Prostate gland (tissue), 2 donors: ENCODE measurements at places on chromosomes 6 and 20. TPM values are rescaled to one million over a fixed set of nuclear protein-coding genes. Genes with fewer than 3 reads are reported as not detected.

- no peaks in the 10 kb centered on the region for H3K4me1 ChIP-seq
- no peaks in the 10 kb centered on the region for H3K27me3 ChIP-seq
- DNase-seq, result no peak
- H3K4me3 ChIP-seq, result no peak overlapping the region
These were observed 365.0 kb upstream of the ID4 start for GRCh38 chr6:19472153-19472552.

DNA sequence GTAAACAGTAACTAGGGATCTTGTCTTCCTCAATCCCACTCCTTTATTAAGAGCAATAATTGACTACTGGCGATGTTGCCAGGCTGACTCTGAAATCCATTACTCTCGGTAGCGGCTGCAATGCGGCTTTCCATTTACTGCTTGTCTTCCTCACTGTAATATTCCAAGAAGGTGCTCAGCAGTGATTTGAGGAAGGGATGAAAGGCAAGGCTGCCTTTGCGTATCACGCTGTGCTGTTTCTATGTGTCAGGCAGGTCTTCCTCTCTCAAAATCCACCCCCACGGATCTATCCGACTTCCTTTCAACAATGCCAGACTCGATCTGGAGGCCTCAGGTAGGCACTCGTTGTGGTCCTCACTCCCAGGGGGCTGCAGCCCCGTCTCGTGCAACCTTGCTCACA is 261.4 kb upstream of the CDH4 start:
- DNase-seq, result no peak
- H3K27me3 ChIP-seq, result peaks cover 4% of the 10 kb centered on the region
- no peaks in the 10 kb centered on the region for H3K4me1 ChIP-seq

GRCh38 chr6:35626401-35626800 is 62.3 kb downstream of the FKBP5 start:
- peaks cover 3% of the 10 kb centered on the region for H3K4me1 ChIP-seq
- no peak overlapping the region for H3K4me3 ChIP-seq
- no peak for DNase-seq
- no peak overlapping the region for H3K27ac ChIP-seq

The RAMACL gene
- total RNA-seq, result 0.68 TPM

The CTNNBL1 gene
- 61.0 TPM for total RNA-seq
